ENCODE measurements at places on chromosomes 2 and 18. TPM values are rescaled to one million over a fixed set of nuclear protein-coding genes. Genes with fewer than 3 reads are reported as not detected.

The KIF1A gene
- total RNA-seq: 52.2 TPM

- no peak overlapping the region for H3K4me3 ChIP-seq
- H3K27ac ChIP-seq: no peak overlapping the region
- no peak for DNase-seq
- peaks cover 4% of the 10 kb centered on the region for H3K27me3 ChIP-seq
Measured at GRCh38 chr2:45992741-45993475, 304.3 kb upstream of the EPAS1 start.

GRCh38 chr18:36186461-36187192 lies 670 bp upstream of the MOCOS start:
- H3K27me3 ChIP-seq: peaks cover 18% of the 10 kb centered on the region
- no peak overlapping the region for H3K4me3 ChIP-seq
- H3K36me3 ChIP-seq: peaks cover 8% of the 10 kb centered on the region
- H3K27ac ChIP-seq: no peak overlapping the region
- DNase-seq: peak; percentile 26
- H3K4me1 ChIP-seq: peaks cover 35% of the 10 kb centered on the region

- H3K27ac ChIP-seq: no peak overlapping the region
- no peaks in the 10 kb centered on the region for H3K4me1 ChIP-seq
- DNase-seq: no peak
- peaks cover 2% of the 10 kb centered on the region for H3K27me3 ChIP-seq
- H3K36me3 ChIP-seq: peaks cover 23% of the 10 kb centered on the region
- no peak overlapping the region for H3K4me3 ChIP-seq
Measured at GRCh38 chr2:101047075-101047766, 45.1 kb downstream of the RPL31 start.

Measured in endothelial cell (in vitro differentiated cells).